Upper lobe of left lung (tissue), 6 donors: ENCODE measurements at places on chromosomes 12 and 14. TPM values are rescaled to one million over a fixed set of nuclear protein-coding genes. Genes with fewer than 3 reads are reported as not detected.

Gene PLD4
- not detected for total RNA-seq

Gene C12orf56
- not detected for total RNA-seq

Gene SMIM41
- total RNA-seq: 5.0 TPM

Gene ADAM21
- 0.39 TPM for total RNA-seq

Gene RHEBL1
- 1.4 TPM for total RNA-seq

Gene RHNO1
- total RNA-seq: 12.5 TPM

Gene TMEM233
- total RNA-seq: 0.11 TPM

Gene MGAT2
- total RNA-seq: 19.7 TPM

Gene C12orf50
- 0.11 TPM for total RNA-seq

Gene AKAP3
- total RNA-seq: 2.4 TPM

Gene VRTN
- 0.09 TPM for total RNA-seq

Gene OR4E1
- total RNA-seq: not detected

Gene USP44
- 4.2 TPM for total RNA-seq

Gene RTRAF
- total RNA-seq: 44.5 TPM

Gene ABCC9
- 18.4 TPM for total RNA-seq

Gene MYH6
- total RNA-seq: not detected
